ENCODE measurements at places on chromosomes 4 and X. TPM values are rescaled to one million over a fixed set of nuclear protein-coding genes. Genes with fewer than 3 reads are reported as not detected.

TEC gene
- total RNA-seq: 0.71 TPM

FAM53A gene
- 0.85 TPM for total RNA-seq

WNK3 gene
- 0.14 TPM for total RNA-seq

LRP2BP gene
- total RNA-seq: 0.55 TPM

GAGE13 gene
- total RNA-seq: not detected

TCEAL9 gene
- 169 TPM for total RNA-seq

EVC2 gene
- total RNA-seq: 12.9 TPM

Measured in smooth muscle cell of bladder (primary cell).